ENCODE measurements at places on chromosomes 12 and 14. TPM values are rescaled to one million over a fixed set of nuclear protein-coding genes. Genes with fewer than 3 reads are reported as not detected.

LYZ gene
- not detected for total RNA-seq

AICDA gene
- not detected for total RNA-seq

PAX9 gene
- 16.7 TPM for total RNA-seq

DBX2 gene
- total RNA-seq: not detected

SMCO2 gene
- total RNA-seq: not detected

DACT1 gene
- 19.8 TPM for total RNA-seq

USP44 gene
- total RNA-seq: 0.95 TPM

KRT72 gene
- total RNA-seq: not detected

DIO2 gene
- 3.5 TPM for total RNA-seq

KRT8 gene
- total RNA-seq: 111 TPM

COCH gene
- 43.5 TPM for total RNA-seq

OR6C2 gene
- not detected for total RNA-seq

GRCh38 chr12:89372584-89373370 lies 20.5 kb upstream of the DUSP6 start:
- no peak for DNase-seq

GRCh38 chr12:124774462-124775167 lies 89.0 kb downstream of the SCARB1 start:
- peak; percentile 91 for DNase-seq

DNA sequence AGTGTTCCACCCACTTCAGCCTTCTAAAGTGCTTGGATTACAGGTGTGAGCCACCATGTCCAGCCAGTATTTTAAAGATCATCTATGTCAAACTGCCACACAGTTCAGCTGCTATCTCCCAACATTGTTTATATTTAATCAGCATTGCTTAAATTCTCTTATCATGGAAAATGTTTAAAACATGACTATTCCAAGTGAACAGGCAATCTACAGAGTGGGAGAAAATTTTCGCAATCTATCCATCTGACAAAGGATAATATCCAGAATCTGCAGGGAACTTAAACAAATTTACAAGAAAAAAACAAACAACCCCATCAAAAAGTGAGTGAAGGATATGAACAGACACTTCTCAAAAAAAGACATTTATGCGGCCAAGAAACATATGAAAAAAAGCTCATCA lies 69.4 kb upstream of the NAV3 start:
- no peak for DNase-seq

DNA sequence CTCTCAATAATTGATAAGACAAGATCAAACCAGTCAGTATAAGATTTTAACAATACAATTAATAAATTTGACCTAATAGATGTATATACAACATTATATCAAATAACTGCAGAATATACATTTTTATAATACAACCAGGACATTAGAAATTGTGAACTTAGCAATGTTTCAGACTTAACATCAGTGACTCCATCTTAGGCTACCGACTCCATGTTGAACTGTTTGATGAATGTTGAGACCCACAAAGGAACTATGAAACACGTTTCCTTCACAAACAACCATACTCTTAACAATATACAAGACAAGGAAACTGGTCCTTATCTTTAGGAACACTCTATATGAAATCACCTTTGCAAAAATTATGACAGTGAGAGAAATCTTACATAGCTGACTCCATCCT lies 13.9 kb upstream of the LALBA start:
- no peak for DNase-seq

DNA sequence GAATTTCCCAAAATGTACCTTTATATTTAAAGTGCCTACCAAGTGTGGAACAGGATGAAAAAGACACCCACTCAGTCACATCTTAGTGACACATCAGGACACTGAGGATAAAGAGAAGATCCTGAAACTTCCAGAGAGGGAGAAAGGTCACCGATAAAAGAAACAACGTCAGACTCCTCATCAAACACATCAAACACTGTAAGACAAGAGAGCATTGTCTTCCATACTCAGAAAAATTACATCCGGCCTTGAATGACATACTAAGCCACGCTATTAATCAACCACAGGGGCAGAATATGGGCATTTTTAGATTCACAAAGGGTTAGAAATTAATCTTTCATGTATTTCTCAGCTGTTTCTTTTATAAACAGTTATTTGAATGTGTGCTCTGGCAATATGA lies 490.3 kb downstream of the APAF1 start:
- no peak for DNase-seq

GRCh38 chr12:53950437-53950773 lies 4.3 kb upstream of the HOXC12 start:
- no peak for DNase-seq

GRCh38 chr12:97300891-97301290 lies 161.7 kb upstream of the RMST start:
- DNase-seq: peak; percentile 7

GRCh38 chr12:59486827-59487226 lies 109.0 kb upstream of the SLC16A7 start:
- no peak for DNase-seq

GRCh38 chr12:11798856-11799501 lies 149.5 kb downstream of the ETV6 start:
- DNase-seq: peak; percentile 87

- DNase-seq: no peak
Observed at GRCh38 chr14:68973639-68974038, 5.5 kb downstream of the ACTN1 start.

DNA sequence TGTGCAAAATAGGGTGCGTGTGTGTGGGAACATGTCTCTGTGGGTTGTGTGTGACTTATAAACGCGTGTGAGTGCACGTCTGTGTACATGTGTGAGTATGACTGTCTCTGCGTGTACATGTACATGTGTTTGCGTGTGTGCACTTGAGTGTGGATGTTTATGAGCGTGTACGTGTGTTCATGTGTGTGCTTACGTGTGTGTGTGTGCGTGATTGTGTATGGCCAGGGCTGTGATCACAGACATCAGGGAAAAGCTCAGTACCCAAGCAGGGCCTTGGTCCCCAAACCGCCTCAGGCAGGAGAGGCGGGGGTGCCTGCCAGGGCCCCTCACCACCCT lies 326.3 kb upstream of the DIO3 start:
- no peak for DNase-seq

- no peak for DNase-seq
Observed at GRCh38 chr12:1926251-1926657, 7.8 kb upstream of the CACNA2D4 start.

- no peak for DNase-seq
Observed at GRCh38 chr12:111166779-111167540, 201.9 kb downstream of the PHETA1 start.

DNA sequence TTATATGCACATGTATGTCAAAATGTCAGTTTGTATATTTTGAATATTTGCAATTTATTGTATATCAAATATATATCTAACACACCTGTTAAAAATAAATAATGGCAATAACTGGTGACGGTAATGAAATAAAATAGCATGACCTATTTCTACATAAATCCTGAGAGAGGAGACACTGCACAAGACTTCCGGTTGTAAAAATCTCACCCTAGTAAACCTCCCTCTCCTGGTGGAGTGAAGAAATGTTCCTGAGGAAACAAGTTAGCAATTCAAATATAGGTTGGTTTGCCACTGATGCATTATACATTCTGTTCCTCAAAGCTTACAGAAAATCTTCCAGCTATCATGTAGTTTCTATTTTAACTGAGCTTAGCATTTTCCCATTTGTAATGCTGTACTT lies 166.1 kb upstream of the SYT10 start:
- no peak for DNase-seq

- DNase-seq: no peak
Observed at GRCh38 chr12:124433147-124433874, 134.1 kb downstream of the NCOR2 start.

DNA sequence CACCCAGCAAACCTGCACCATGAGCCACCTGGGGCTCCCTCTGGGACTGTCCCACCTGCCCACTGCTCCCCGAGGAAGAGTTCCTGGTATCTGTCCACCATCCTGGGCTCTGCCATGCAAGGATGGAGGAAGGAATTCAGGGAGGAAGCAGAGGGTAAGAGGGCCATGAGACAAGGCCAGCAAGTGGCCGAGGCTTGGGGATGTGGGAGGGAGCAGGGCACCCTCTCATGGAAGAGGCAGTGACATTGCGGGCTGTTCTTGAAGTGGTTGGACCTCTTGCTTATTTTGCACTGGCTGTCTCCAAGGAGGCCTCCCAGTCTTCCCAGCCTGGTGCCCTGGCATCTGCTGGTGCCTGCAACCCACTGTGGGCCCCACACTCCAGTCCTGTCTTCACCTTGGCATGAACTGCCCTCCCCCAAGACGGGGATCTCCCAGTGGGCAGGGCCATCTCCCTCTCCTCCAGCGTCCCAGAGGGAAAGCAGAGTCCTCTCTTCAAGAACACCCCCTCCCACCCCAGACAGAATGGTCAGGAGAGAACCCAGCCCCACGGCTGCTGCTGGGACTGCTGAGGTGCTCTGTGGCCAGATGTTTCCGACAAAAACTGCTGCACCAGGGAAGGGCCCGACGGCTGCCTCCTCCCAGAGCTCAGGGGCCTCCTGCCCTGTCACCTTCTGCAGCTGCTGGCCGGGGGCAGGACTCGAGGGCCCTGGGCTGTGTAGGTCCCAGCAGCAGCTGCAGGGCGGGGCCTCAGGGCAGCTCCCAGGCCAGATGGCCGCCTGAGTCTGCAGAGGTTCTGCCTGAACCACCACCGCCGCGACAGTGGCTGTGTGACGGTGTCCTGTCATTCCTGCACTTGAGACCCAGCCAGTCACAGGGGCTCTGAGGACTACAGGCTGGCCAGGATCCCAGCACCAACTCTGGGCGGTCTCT lies 1.8 kb upstream of the AKT1 start:
- no peak for DNase-seq

DNA sequence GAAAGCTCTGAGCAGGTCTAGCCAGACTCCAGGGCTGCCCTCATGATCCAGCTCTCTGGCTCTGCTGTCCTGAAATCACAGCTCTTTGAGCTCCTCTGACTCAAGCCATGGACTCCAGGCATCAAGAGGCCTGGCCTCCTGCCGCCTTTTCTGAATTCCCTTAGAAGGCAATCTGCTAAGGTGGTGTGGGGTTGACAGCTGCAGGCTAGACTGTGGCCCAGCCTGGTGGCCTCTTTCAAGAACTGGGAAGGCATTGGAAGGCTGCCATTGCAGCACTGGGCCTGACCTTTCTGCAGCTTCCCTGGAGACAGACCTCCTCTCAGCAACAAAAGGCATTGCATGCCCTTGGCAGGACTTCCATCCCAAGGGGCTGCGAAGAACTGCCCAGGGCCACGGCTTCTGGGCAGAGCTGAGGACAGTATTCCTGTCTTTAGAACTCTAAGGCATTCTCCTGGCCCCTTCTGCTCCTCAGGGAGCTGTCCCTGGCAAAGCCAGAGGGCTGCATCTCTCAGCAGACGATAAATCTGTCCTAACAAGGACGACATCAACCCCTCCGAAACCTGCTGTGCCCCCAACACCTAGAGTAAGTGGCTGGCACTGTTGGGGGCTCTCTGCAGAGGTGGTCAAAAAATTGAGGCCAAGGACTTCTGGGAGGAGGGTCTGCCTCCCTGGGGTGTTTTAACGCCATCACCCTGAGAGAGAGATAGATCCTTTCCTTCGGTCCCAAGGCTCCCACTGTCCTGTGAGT lies 115.6 kb downstream of the RBM19 start:
- no peak for DNase-seq

- DNase-seq: no peak
Observed at GRCh38 chr12:51522696-51523095, 68.3 kb upstream of the SCN8A start.

- DNase-seq: no peak
Observed at GRCh38 chr12:30763053-30763452, 8.3 kb upstream of the CAPRIN2 start.

- DNase-seq: peak; percentile 46
Observed at GRCh38 chr12:42969355-42969754, 379.8 kb upstream of the PRICKLE1 start.

DNA sequence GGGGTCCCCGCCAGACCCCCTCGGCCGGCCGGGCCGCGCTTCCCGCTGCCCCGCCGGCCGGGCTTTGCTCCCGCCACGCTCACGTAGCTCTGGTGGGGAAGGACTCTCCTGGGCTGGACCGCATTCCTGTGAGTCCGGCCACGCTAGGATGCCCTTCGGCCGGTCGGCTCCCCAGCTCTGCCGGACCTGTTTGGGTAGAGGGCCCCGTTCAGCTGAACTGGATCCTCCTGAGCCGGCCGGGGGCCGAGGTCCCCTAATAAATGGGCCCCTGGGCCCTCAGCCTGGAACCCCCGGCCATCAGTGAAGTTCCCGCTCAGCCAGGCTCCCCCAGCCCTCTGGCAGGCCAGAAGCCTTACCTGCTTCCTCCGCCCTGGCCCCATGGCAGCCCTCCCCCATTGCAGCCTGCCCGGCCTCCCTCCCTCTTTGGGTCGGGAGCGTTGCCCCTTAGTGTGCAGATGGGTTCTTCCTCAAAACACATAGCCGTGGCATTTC lies 593 bp downstream of the UNC119B start:
- DNase-seq: no peak

DNA sequence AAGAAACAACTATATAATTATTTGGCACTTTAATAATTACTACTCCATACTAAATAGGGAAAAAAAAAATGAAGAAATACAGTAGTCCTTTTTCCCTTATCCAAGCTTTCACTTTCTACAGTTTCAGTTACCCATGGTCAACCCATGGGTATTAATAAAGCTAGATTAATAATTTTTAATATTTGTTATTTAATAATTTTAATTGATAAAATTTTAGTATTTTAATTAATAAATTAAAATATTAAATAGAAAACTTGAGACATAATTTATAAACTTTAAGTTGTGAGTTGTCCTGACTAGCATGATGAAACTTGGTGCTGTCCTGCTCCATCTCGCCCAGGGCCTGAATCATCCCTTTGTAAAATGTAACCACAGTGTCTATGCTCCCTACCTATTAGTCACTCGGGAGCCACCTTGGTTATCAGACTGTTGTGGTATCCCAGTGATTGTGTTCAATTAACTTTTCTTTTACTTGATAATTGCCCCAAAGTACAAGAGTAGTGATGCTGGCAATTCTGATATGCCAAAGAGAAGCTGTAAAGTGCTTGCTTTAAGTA lies 71.8 kb downstream of the PAWR start:
- peak; percentile 54 for DNase-seq

GRCh38 chr12:123952037-123952436 lies 20.6 kb downstream of the CCDC92 start:
- no peak for DNase-seq

GRCh38 chr12:26845057-26845666 lies 12.2 kb upstream of the ITPR2 start:
- peak; percentile 60 for DNase-seq
